NCI-H510A (cell line): ENCODE measurements at places on chromosomes 16 and 17.

DNA sequence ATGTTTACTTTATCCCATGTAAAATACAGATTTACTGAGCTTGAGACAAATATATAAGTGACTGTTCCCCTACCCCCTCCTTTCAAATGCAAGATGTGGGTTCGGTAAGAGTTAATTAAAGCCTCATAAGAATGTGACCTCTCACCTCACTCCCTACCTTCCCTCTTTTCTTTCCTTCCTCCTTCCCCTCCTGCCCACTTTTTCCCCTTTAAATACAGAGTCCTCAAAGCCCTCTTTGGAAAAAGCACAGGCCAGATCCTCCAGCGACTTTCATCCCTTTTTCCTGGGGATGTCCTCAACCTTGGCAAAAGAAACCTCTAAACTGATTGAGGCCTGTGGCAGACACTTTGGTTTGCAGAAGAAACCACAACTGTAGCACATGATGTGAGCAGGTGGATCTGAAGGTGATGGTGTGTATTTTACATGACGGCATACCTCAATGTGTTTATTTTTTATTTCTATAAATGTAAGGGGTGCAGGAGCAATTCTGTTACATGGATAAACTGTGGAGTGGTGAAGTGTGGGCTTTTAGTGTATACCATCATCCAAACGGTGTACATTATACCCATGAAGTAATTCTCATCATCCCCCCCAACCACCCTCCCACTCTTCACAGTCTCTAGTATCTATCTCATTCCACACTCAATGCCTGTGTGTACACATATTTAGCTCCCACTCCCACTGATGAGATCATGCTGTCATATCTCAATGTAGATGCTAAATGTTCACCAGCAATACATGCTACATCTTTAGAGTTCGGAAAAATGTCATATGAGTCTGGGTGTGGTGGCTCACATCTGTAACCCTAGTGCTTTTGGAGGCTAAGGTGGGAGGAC is 77.7 kb downstream of the XYLT1 start:
- DNase-seq = no peak

- DNase-seq = no peak
These were observed 24.8 kb downstream of the MRM3 start for GRCh38 chr17:806781-807522.

GRCh38 chr17:17448076-17448475 is 28.7 kb upstream of the MED9 start:
- DNase-seq = no peak

- DNase-seq = peak; percentile 84
These were observed at the start of gene SYNGR2 for GRCh38 chr17:78168242-78168902. TSS of gene SYNGR2 (plus strand) at chr17:78168581. CDS start at chr17:78168617, 36 bp downstream.

GRCh38 chr17:79945591-79946255 is 89.9 kb downstream of the TBC1D16 start:
- DNase-seq = no peak

- DNase-seq = peak; percentile 62
These were observed 912 bp downstream of the USP22 start for GRCh38 chr17:21041741-21042457.

DNA sequence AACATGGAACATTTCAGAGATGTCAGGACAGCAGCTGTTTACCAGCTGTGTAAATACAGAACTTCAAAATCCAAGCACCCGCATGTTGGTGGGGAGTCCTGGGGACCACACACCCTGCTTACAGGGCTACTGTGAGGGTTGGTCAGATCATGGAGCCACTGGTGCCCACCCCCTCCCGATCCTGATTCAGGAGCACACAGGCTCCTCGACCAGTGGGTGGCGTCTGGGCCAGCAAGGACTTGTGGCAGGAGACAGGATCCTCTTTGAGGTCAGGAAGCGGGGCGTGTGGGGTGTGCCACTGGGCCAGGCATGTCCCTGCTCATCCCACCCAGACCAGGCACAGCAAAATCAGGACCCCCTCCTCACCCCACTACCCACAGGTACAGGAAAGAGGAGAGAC is 83.6 kb downstream of the SDK2 start:
- DNase-seq = no peak

GRCh38 chr17:5092218-5093010 is 14.1 kb downstream of the ZFP3 start:
- no peak for DNase-seq

GRCh38 chr17:17728550-17729251 is 47.4 kb downstream of the RAI1 start:
- DNase-seq = no peak

DNA sequence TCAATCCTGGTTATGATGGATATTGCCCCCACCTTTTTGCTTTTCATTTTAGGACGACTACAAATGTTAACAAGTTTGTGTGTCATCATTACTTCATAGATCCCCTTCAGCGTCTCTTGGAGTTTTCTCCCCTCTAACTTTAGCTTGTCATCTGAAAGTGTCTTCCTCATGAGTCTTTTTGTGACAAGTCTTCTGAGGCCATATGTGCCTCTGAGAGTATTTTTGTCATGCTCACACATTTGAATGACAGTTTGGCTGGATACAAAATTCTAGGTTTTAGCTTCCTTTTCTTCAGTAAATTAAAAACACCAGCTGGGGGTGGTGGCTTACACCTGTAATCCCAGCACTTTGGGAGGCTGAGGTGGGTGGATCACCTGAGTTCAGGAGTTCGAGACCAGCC is 203.8 kb upstream of the CHMP6 start:
- no peak for DNase-seq

DNA sequence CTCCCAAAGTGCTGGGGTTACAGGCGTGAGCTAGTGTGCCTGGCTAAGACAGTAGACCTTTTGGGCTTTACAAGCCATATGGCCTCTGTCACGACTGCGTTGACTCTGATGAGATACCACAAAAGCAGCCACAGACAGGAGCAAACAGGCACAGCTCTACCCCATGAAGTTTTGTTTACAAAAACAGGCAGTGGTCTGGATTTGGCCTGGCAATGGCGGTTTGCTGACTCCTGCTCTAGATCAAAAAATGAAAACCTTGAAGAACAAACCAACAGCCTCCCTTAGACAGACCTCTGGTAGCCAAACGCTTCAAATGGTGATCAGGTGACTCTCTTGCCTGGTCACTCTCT is 20.7 kb downstream of the SLC43A2 start:
- no peak for DNase-seq

DNA sequence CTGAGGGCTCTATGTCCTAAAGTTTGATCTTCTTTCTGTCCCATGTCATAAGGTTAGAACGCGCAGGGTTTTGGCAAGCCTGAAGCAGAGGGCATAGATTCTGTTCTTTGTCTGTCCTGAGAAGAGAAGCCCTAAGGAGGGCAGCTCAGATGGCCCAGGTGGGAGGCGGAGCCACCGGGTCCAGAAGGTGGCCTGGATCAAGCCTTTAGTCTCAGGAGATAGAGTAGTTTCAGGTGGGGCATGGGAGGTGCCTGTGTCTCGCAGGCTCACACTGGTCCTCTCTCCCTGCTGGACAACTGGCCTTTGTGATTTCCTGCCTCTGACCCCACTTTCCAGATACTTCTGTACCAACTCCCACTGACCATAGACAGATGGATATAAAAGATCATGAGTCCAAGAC is 44.2 kb upstream of the DNAJA2 start:
- no peak for DNase-seq

GRCh38 chr17:59829217-59830006 is 63.3 kb downstream of the TUBD1 start:
- DNase-seq = peak; percentile 67

GRCh38 chr16:12876778-12877177 is 24.6 kb upstream of the SHISA9 start:
- no peak for DNase-seq

DNA sequence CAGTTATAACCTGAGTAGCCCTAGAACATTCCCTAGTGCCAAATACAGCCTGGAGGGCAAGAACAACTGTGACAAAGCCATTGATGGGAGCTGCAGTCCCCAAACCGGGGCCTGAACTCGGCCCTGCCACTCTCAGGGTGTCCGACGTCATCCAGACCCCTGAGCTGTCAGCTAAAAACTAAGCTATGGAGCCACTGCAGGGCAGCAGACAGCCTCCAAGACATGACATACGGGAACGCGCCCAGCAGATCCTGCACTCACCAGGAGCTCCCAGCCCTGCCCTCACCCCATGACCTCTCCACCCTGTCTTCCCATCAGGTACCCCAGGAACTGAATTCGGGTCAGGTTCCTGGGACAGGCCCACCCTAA is 28.4 kb downstream of the KDM8 start:
- DNase-seq = no peak

GRCh38 chr16:70725024-70725911 is 39.4 kb upstream of the MTSS2 start:
- no peak for DNase-seq

DNA sequence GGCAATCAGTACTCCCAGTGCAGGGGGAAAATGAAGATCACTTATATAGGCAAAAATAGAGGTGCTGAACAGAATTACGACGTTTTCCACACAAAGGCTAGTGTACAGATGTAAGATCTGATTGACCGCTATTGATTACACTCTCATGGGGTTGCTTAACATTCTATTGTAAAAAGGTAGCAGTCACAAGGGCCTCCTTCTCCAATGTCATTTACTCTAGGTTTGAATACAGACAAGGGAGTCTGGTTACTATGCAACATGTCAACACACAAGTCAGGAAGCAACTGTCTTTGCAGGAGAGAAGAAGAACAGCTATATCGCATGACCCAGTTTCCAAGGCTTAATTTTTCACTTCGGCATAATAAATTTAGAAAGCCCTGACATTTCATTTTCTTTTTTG is 7.9 kb downstream of the KRT37 start:
- no peak for DNase-seq

DNA sequence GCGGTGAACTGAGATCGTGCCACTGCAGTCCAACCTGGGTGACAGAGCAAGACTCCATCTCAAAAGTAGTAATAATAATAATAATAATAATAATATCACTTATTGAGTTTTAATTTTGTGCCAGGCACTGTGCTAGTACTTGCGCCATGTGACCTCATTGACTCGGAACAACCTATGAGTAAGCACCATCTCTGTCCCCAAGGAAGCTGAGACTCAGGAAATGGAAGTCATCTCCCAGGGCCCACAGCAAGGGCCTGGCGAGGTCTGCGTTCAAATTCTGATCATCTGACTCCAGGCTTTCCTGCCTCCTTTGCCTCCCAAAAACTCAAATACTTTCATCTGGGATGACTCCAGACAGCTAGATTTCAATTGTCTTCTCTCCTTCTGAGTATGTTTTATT is 162.9 kb downstream of the SEC14L1 start:
- DNase-seq = no peak

GRCh38 chr17:48344251-48344650 is 85.8 kb downstream of the SKAP1 start:
- no peak for DNase-seq

DNA sequence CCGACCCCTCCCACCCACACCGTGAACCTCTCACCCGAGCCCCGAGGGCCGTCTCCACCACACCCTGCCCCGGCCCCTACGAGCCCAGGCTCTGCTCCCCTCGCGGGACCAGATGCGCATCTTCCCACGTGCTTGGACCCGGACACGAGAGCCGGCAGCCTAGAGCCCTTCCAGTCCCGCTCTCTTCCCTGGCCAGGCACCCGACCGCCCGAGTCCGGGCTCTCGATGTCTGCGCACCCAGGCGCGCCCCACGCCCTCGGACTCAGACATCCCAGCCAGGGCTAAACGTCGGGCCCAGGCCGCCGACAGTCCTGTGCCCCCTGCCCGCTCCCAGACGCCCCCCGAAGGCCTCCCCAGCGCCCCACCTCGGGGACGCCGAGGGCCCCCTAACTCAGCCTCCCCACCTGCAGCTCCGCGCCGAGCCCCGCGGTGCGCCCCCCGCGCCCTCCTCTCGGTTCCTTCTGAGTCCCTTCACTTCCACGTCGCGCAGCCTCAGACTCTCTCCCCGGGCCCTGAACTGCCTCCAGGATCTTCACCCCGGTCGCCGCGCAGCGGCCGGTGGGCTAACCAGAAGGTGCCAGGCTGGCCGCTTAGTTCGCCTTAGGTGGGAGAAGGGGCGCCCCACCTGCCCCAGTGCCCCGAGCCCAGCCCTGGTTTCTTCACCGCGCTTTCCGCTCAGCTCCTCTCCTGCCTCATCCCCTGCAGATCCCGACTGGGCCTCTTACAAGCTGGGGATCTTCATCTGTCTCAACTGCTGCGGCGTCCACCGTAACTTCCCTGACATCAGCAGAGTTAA is 688 bp downstream of the ADAP2 start:
- DNase-seq = no peak

DNA sequence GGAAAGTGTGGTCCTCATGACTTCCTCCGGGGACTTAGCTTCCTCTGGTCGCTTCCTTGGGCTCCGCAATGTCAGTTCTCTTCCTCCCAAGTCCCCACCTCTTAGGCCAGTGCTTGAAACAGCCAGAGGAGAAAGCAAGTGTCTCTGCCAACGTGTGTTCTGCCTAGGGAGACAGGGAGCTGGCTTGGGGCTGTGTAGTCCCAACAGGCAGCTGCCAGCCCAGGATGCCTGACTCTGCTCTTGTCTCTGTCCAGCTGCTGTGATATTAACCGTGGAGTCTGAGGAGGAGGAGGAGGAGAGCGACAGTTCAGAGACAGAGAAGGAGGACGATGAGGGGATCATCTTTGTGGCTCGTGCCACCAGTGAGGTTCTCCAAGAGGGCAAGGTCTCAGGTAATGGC is 13.5 kb upstream of the PLEKHG4 start:
- no peak for DNase-seq

DNA sequence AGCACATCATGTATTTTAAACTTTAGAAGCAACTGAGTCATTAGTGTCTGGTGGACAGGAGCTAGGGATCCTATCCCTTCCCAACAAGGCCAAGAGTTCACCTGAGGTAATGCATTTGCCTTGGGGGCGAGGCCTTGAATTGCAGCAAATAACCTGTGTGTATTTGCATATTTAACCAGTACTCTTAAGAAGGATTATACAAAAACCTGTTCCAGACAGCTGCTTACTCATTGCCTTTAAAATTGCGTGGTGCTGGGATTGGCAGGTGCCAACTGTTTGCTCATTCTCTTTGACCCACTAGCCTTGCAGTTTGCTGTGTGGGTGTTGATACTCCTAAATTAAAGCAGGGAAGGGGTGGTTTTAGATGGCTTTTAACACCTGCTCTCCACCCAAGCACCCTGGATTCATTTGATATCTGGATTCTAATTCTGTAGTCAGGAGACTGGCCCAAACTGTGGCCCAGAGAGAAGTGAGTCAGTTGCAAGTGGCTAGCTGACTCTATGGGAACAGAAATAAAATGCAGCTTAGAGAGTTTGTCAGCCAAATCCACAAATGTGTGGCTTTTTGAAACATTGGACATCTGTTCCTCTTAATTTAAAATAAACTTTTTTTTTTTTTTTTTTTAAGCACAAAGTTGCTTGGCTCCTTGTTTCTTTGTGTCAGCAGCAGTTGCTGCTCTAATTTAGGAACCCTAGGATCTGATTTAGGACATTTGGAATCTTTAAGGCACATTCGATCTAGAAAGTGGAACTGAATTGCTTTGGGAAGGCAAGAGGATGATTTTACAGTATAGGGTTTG is 46.9 kb downstream of the TUBD1 start:
- DNase-seq = peak; percentile 98

GRCh38 chr16:23930791-23931190 is 95.0 kb downstream of the PRKCB start:
- no peak for DNase-seq

GRCh38 chr17:44331249-44331760 is 6.7 kb upstream of the SLC25A39 start:
- peak; percentile 46 for DNase-seq
